ENCODE measurements at places on chromosomes 6 and 20. TPM values are rescaled to one million over a fixed set of nuclear protein-coding genes. Genes with fewer than 3 reads are reported as not detected.

Gene OR2B2
- not detected for total RNA-seq

GRCh38 chr20:49591217-49591865 lies 23.4 kb upstream of the PTGIS start:
- ATAC-seq = peak; percentile 58

DNA sequence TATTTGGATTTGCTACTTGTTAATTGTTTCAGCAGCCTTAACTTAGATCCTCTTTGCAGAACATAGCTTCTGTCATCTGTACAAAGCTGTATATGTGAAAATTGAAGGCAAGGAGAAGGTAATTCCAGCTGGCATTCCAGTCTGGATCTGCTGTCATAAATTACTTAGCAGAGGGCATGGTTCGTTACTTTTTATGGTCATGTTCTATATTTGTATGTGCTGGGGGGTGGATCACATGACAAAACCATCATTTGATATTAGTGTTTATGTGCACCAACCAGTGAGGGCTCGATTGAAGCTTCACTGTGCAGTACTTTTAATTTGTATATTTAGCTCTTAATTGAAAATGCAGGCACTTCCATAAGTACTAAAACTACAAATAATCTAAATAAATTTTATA lies 80.2 kb downstream of the CAP2 start:
- ATAC-seq = peak; percentile 39

GRCh38 chr6:109686566-109687265 lies 4.3 kb downstream of the AK9 start:
- no peak for ATAC-seq

DNA sequence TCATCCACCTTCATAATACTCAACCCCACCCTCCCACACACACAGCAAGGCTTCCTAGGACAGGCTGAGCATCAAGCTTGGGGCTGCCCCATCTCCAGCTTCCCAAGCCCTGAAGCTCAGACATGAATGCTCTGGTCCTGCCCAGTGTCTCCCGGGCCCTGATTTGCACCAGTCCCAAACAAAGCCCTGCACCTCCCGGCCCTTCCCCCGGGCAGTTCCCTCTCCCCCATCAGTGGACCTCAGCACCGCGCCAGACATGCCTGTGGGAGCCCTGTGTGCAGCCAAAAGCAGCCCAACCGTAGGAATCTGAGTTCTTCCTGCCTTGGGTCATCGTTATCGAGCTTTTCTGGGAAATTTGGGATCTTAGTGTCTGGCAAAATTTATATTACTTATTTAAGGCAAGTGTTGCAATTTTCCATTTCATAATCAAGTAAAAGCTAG lies 63.5 kb downstream of the THBS2 start:
- ATAC-seq = peak; percentile 94

- no peak for ATAC-seq
Observed at GRCh38 chr6:116190550-116190949, 63.3 kb downstream of the TSPYL4 start.

Gene CALHM5
- 6.0 TPM for total RNA-seq

- no peak for ATAC-seq
Observed at GRCh38 chr6:7045746-7046145, 62.0 kb upstream of the RREB1 start.

Gene BPIFB1
- total RNA-seq = 128 TPM

Gene GABRR1
- not detected for total RNA-seq

DNA sequence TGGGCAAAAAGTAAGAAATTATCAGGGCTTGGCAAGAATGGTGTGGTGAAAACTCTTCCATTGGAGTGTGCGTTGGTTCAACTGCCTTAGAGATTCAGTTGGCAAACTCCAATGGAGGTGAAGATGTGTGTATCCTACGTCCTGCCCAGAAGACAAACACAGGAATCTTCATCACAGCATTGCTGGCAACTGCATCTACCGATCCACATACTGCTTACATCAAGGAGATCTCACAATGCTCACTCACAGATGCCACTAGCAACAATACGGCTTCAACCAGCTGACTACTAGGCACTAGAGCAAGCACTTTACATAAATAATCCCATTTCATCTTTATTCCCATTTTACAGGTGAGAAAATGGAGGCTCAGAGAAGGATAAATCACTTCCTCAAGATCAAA lies 10.0 kb upstream of the SPO11 start:
- ATAC-seq = no peak

GRCh38 chr20:41509316-41510200 lies 108.6 kb downstream of the CHD6 start:
- ATAC-seq = peak; percentile 71

Gene HTR1B
- total RNA-seq = 2.5 TPM

Gene RAB44
- 0.67 TPM for total RNA-seq

Gene TFAP2A
- total RNA-seq = 0.31 TPM

Gene SDHAF4
- total RNA-seq = 5.4 TPM

GRCh38 chr6:91860541-91861335 lies 1273.9 kb upstream of the MAP3K7 start:
- no peak for ATAC-seq

All from gastroesophageal sphincter (tissue), 4 donors.